ENCODE measurements at places on chromosomes 16 and 17.

- DNase-seq = no peak
Observed at GRCh38 chr16:9033125-9033830, 58.2 kb upstream of the HAPSTR1 start.

GRCh38 chr17:55266958-55267688 lies 2.4 kb downstream of the HLF start:
- no peak for DNase-seq

DNA sequence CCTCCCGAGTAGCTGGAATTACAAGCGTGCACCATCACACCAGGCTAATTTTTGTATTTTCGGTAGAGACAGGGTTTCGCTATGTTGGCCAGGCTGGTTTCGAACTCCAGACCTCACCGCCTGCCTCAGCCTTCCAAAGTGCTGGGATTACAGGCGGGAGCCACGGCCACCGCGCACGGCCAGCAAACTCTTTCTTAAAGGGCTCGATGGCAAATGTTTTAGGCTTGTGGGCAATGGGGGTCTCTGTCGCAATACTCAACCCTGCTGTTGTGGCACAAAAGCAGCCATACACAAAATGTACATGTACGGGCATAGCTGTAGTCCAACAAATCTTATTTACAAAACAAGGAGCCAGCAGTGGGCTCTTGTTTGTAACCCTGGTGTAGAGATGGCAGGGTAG lies 18.4 kb downstream of the PARN start:
- no peak for DNase-seq

GRCh38 chr16:18983565-18984434 lies at the start of gene TMC7:
TMC7 (plus strand) TSS chr16:18983934; CDS start chr16:18984064, 130 bp downstream.
- DNase-seq = peak; percentile 43

- no peak for DNase-seq
Observed at GRCh38 chr17:73142872-73143381, 21.9 kb upstream of the SSTR2 start.

DNA sequence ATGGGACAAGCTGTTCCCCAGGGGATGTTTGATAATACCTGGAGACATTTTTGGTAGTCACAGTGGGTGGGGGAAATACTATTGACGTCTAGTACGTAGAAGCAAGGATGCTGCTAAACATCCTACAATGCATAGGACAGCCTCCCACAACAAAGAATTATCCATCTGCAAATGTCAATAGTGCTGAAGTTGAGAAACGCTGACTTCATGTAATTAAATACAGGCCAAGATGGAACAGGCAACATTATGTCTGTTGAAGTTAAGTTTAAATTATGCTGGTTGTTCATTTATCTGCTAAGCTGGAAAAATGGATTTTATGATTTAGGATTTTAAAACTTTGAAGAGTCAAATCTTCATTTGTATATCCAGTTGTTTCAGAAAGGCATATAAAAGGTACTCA lies 341.2 kb upstream of the DYNLRB2 start:
- no peak for DNase-seq

- peak; percentile 19 for DNase-seq
Observed at GRCh38 chr16:4847774-4848587, 700 bp downstream of the UBN1 start.

DNA sequence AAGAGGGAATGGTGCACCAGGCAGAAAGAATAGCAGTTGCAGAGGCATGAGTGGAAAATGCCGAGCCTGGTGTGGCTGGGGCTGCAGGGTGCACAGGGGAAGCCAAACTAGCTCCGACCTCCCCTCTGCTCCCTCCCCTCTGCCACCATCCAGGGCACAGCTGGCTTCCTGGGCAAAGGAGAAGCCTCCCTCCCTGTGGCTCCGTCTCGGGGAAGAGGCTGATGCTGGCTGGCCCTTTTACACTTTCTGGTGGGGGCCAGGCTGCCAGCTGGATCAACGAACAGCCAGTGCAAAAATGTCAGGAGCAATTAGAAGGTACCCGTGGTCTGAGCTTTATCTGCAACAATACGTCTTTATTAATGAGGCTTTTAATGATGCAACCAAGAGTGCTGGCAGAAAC lies 37.1 kb upstream of the KCNJ12 start:
- no peak for DNase-seq

DNA sequence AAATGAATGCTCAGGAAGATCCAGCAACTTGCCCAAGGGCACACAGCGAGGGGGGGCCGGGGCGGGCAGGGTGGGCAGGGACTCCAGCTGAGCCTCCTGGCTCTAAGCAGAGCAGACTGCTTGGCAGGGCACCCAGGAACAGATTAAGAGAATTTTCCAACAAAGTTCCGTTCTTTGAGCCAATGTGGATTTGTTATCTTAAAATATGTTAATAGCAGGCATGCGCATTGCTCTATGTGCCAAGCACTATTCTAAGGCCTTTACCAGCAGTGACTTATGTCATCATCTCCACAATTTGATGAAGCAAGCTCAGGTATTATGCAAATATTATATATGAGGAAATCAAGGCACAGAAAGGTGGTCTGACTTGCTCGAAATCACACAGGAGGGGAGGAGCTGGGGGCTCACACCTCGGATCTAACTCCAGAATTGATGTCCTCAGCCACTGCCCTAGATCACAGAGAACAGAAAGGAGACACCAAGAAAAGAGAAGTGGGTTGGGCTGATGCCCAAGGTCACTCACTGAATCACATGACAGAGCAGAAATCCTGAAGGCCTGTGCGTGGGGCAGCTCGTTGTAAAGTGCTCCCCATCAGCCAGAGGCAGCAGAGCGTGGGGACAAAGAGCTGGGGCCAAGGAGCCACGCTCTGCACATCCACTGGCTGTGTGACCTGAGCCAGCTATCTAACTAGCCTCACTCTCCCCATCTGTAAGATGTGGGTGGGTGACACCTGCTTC lies 23.2 kb upstream of the MEAK7 start:
- peak; percentile 22 for DNase-seq

DNA sequence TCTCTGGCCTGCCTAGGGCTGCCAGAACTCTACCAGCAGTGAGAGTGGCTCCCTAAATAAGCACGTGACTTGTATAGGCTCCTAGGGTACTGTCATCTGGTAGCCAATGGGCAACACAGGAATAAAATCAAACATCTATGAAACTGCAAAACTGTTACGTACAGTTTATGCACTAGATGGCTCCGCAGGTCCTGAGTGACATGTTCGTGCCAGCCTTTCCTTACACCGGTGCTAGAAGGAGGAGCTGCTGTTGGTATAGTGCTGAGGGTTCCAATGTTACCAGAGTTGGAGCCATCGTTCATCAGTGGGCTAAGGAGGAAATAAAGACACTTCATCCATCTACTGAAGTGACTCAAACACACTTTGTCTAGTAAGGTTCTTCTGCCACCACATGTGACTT lies 63.2 kb upstream of the TRAP1 start:
- DNase-seq = no peak

- DNase-seq = no peak
Observed at GRCh38 chr17:49918591-49918990, 50.4 kb upstream of the DLX4 start.

DNA sequence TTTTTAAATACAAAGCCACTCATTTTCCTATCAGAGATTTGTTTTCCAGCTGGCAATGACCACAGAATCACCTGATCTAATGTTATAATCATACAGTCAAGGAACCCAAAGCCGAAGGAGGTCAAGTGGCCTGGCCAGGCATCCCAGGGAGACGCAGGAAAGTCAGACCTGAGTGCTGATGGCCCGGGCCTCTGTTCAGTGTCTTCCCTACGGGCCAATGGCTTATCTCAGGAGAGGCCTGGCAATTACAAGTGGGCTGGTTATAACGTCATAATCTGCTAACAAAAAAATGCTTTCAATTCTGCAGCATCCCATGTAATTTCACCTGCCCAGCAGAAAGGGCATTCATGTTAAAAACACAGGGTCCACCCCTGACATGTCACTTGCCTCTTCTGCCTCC lies 43.5 kb downstream of the ARHGAP17 start:
- DNase-seq = no peak

- DNase-seq = no peak
Observed at GRCh38 chr16:4800290-4801041, 2.0 kb downstream of the ROGDI start.

- no peak for DNase-seq
Observed at GRCh38 chr17:66373944-66374817, 71.8 kb downstream of the PRKCA start.

DNA sequence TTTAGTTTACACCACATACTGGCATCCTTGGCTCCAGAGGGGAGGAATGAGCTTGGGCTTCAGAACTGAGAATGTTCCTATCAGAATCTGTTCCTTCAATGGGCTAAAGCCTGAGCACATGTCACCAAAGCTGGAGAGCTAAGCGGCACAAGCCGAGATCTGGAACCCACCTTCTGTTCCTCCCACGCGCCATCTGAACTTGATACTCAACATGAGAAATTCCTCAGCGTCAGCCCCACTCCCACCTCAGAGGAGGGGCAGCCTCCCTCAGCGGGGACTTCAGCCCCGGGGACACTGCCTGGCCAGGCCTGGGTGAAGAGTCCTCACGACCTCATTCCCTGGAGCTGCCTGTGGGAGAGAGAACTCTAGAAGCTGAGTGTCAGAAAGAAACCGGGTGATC lies 22.8 kb upstream of the SLC47A1 start:
- no peak for DNase-seq

GRCh38 chr17:2932946-2933345 lies 130.5 kb downstream of the OR1D5 start:
- no peak for DNase-seq

DNA sequence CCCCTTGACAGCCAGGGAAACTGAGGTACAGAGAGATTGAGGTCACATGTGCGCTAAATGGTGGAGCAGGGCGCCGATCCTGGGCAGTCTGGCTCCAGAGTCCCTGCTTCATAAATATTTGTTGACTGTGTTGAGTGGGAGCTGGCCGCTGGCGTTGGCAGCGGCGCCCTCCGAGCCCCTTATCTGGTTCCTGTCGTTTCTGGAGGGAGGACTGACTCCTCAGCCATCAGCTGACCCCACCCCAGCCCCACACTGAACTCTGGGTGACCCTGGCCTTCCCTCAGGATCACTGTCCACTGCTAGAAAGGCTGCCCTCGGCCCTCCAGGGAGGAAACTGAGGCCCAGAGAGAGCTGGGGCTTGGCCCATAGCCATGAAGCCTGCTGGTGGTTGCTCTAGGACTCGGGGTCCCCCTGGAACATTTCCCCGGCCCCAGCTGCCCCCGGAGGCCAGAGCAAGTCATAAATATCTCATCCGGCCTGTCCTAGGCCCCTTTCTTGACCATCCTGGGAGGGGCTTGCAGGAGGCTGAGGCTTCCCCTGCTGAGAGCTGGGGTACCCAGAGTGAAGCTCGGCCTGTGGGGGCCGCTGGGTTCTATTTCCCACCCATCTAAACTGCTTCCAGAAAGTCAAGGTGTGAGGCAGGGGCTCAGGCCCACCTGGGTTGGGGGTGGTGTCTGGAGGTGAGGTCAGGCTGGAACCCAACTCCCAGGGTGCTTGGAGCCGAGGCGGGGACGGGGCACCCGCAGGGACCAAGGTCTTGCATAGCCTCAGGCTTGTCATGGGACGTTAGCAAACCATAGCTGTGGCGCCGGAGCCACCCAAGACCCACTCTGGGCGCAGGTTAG lies 51.7 kb upstream of the GSE1 start:
- no peak for DNase-seq

GRCh38 chr17:74148446-74148845 lies 55.0 kb upstream of the RPL38 start:
- DNase-seq = no peak

- peak; percentile 97 for DNase-seq
Observed at GRCh38 chr17:1714427-1714979, 4.3 kb upstream of the TLCD2 start.

DNA sequence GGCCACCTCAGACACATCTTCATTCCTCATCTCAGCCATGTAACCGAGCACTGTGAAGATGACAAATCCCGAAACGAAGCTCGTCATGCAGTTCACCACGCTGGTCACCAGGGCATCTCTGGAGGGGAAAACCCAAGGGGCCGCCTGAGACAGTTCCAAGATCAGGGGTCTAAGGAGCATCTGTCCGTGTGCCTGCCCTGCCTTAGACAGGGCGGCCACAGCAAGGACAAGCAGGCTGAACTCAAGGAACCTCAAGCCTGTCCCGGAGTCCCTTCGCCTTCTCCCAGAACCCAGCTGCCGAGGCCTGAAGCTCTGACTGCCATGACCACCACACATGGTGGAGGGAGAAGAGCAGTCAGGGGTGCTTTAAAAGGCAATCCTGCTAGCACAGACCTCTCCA lies 22.7 kb downstream of the SLC6A4 start:
- DNase-seq = no peak

DNA sequence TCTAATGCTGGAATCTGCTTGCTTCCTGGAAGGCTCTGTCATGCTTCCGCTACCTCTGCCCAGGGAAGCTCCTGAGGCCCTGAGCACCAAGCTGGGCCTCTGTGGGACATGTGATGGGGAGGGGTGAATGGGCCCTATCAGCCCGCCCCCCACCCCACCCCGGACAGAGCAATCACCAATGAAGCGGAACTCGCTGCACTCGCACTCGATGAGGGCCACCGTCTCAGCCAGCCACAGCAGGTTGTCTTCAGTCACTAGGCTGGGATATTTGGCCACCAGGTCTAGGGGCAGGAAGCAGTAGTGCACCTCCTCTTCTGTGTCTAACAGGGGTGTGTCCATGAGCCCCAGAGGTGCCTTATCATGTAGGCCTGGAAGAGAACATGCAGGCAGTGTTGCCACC lies 23.6 kb downstream of the KCTD19 start:
- DNase-seq = no peak

GRCh38 chr16:49051576-49051975 lies 230.1 kb downstream of the CBLN1 start:
- DNase-seq = no peak

- DNase-seq = no peak
Observed at GRCh38 chr17:28119560-28119959, 77.1 kb downstream of the NLK start.

GRCh38 chr17:39238311-39238972 lies 12.7 kb upstream of the STAC2 start:
- no peak for DNase-seq

GRCh38 chr16:635573-636205 lies 416 bp downstream of the METTL26 start:
- DNase-seq = no peak

DNA sequence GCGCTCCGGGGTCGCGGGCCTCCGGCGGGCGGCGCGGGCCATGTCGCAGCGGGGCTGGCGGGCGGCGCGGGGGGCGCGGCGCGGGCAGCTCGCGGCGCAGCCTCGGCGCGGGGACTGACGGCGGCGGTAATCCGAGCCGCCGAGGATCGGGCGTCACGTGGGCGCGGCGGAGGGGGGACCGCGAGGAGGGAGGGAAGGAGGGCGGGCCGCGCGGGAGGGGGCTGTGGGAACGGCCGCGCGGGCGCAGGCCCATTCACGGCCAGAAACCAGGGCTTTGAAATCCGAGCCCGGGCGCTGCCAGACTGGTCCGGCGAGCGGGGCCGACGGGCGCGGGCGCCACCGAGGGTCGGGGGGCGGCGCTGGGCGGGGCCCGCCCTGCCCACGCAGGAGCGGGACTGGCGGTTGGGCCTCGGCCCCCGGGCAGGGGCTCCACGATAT lies at the start of gene MTSS2:
MTSS2 (minus strand) TSS at position 116 of the 438 bp plus-strand sequence. CDS start 262 bp downstream, outside the sequence.
- peak; percentile 80 for DNase-seq

- no peak for DNase-seq
Observed at GRCh38 chr17:79671085-79671694, 59.6 kb upstream of the ENPP7 start.

GRCh38 chr17:36004594-36005108 lies 3.3 kb upstream of the CCL15 start:
- DNase-seq = no peak

GRCh38 chr17:7614425-7615264 lies at the start of gene FXR2:
FXR2 (minus strand) TSS chr17:7614897; CDS start chr17:7614532, 365 bp downstream.
- DNase-seq = peak; percentile 100

Data from AG09319 (cell line).